Activated CD8-positive, alpha-beta memory T cell treated with anti-CD3 and anti-CD28 coated beads for 1 hour (primary cell): ENCODE measurements at places on chromosomes 12 and 14.
A peak's percentile ranks its signal among the peaks of the same experiment; 100 is the strongest.

GRCh38 chr14:72876005-72876709, 17.7 kb downstream of the DPF3 start:
- no peak for DNase-seq

DNA sequence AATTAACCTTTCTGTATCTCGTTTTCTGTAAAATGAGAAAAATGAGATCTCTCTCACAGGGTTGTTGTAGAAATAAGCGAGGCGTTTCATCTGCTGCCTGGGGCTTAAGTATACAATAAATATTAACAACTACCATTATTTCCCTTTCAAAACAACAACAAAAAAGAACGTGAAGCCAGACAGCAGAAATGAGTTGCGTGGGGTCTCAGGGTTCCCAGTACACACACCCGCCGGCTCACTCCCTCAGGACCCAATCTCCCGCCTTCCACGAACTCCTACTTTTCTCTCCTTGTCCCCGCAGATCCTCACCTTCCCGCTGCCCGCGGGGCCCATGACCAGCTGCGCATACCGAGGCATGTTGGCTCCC, 227 bp downstream of the GPN3 start:
- no peak for DNase-seq

DNA sequence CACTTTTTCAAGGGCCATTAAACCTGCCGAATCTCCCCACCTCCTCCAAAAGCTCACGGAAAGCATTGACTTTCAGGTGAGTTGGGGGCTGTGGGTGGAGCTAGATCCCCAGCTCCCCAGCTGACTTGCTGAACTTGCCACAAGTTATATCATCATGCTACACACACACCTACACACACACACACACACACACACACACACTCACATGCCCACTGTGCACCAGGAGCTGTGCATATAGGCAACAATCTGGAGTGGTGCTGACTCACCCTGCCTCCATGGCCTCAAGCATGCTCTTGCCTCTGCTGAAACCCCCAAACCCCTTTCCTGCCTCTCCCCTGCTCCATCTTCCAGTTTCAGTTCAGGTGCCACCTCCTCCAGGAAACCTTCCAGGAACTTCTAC, 26.1 kb downstream of the SERPINA3 start:
- no peak for DNase-seq

DNA sequence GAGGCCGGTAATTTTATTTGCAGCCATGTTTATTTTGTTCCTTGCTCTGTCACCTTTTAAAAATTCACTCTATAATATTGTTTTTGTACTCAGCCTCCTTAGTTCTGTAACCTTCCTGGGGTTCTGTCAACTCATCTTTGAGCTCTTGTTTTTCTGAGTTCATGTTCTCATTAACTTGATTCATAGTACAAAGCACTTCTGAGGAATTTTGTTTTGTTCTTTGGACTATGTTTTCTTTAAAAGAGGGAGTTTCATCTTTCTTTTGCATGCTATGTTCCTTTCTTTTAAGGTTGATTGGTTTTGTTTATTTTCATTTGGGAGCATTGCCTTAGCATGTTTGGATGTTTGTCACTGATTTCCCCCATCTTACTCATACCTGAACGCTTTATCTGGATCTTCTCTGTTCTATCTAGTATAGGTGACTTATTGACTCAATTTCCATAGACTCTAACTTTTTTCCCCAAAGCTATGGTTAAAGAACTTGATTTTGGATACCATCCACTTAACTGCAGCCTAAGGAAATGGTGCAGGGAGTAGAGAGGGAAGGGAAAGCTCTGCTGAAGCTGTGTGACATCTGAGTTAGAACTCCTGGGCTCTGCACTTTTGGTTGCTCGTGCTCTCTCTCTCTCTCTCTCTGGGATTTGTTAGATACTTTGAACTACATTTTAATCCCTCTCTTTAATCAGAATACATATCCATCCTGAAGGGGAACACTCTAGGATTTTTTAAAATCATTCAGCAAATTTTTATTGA, 268.5 kb downstream of the PAWR start:
- DNase-seq, result no peak

- DNase-seq, result no peak
Observed at GRCh38 chr12:53193040-53193439, 12.3 kb upstream of the CSAD start.

- DNase-seq, result no peak
Observed at GRCh38 chr12:132423820-132424645, 65.9 kb upstream of the FBRSL1 start.

- DNase-seq, result no peak
Observed at GRCh38 chr12:109310247-109311125, 1.4 kb upstream of the FOXN4 start.

GRCh38 chr12:46296822-46297221, 28.0 kb upstream of the SLC38A1 start:
- DNase-seq, result no peak

- DNase-seq, result peak; percentile 23
Observed at GRCh38 chr14:105537580-105538474, 11.4 kb downstream of the TMEM121 start.
